Motor neuron (in vitro differentiated cells): ENCODE measurements at places on chromosomes 16 and 17. TPM values are rescaled to one million over a fixed set of nuclear protein-coding genes. Genes with fewer than 3 reads are reported as not detected.

DNA sequence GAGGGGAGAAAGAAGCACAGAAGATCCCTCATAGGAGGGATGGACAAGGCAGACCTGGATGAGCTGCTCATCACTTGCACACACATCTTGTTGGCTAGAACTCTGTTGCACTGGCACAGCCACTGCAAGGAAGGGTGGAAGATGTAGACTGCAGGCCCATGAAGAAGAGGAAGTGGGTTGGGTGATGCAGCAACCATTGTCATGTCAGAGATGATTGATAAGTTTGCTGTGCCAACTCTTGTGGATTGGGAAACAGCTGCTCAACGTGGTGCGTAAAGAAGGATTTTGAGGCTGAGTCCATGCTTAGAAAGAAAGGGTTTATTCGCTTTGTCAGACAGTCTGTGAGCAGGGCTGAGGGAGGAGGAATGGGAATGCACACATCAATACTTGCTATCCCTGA is 161.4 kb upstream of the MPHOSPH6 start:
- no peak for ATAC-seq

DNA sequence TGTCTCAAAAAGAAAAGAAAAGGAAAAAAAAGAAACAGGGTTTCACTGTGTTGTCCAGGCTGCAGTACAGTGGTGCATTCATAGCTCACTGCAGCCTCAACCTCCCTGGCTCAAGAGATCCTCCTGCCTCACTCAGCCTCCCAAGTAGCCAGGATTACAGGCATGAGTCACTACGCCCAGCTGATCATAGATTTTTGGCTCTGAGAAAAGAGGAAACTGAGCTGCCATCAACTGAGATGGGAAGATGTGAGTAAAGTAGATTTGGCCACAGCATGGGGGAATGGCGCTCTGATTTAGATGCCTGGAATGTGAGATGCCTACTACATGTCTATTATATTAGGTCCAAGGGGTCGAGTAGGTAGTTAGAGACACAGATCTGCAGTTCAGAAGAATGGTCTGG is 5.9 kb upstream of the NAGS start:
- ATAC-seq: no peak

DNA sequence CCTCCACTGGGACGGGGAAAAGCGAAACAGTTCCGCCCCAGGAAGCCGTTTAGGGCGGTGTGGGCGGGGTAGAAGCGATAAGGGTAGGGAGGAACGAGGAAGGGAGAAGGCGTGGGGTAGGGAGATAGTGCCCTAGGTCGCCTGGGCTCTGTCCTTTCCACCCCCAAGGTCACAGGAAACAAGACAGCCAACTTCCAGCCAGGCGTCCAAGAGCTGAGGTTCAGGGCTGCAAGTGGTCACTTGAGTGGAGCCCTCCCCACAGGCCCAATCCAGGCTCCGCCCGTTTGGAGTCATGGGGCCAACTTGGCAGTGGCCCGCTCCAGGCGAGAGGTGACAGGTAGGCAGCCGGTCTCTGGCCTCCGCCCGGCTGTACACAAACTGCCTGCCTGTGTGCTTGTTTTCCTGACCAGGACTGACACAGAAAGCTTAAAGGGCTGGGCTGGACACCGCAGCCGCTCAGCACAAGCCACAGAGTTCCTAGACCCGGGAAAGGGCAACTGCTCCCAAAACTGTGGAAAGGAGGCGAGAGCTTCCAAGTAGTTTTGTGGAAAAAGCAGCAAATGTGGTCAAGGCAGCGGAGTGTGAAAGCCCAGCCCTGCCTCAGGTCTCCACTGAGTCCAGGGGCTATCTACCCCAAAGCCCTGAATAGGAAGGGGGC is at the start of gene RILP:
TSS of gene RILP (minus strand) at position 23 of the 658 bp plus-strand sequence. CDS start 62 bp downstream, outside the sequence.
- ATAC-seq: peak; percentile 1

DNA sequence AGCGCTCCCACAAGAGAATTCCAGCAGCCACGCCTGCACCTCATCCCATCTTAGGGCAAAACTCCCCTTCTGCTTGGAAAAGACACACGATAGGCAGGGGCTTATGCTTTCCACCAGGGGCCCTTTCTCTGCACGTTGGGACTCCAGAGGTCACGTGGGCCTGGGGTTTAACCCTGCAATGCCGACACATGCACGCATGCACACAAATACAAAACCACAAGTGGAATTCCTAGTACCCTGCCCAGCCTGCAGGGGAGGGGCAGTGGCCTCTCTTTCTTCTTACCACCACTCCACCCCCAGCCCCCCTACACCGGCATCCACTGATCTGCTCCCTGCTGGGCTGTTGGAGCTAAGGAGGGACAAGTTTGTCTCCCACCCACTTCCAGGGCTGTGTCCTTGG is 16.8 kb upstream of the CCDC182 start:
- peak; percentile 23 for ATAC-seq

DNA sequence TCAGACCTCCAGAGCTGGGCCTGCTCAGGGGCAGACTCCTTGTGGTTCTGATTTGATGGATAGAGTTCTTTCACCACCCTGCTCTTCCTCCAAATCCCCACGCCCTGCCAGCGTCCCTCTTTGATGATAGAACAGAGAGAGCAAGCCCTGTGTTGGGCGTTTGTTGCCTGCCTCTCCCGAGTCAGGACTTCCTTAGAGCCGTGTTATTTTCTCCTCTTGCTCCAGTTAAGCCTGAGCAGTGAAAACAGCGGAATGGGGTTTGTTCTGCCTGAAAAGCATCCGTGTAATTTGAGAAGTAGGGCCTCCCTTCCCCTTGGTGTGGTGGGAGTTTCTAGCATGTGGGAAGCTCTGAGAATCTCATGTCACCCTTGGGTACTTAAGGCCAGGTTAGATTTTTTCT is 22.1 kb downstream of the TMEM94 start:
- no peak for ATAC-seq

GRCh38 chr17:70368011-70368410 is 198.7 kb downstream of the KCNJ2 start:
- no peak for ATAC-seq

- ATAC-seq: no peak
These were observed 5.4 kb upstream of the CSNK1D start for GRCh38 chr17:82278786-82279391.

GRCh38 chr17:64188088-64188487 is 58.1 kb upstream of the ERN1 start:
- ATAC-seq: no peak

DNA sequence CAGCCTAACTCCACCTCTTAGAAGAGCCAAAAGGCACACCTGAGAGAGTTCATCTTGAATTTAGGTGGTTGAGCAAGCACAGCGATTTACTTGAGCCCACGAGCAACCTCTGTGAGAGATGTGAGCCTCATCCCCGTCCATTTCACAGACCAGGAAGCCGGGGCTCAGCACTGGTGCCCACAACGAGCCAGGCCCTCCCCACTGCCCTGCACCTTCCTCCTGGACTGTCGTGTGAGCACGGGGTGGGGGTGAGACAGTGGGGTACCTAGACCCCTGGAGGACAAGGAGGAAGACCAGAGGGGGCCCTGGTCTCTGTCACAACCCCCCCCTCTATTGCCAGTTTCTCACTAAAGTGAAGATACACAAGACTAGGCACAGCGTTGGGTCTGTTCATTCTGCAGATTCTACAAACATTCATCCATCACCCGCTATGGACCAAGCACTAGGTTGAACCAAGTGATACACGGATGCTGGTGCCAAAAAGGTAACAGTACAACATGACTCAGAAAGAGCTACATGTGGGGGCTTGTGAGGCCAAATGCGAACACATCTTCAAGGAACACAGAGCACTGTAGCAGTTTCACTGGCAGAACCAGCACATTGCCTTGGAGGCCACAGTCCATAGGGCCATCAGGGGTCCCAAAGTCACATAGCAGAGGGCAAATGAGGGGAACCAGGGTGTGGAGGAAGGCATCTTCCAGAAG is 231.9 kb downstream of the PARN start:
- ATAC-seq: no peak

Gene RAC3
- 81.2 and 85.2 TPM in 2 replicates for total RNA-seq

- ATAC-seq: no peak
These were observed 877.4 kb upstream of the GOT2 start for GRCh38 chr16:59611556-59611955.

DNA sequence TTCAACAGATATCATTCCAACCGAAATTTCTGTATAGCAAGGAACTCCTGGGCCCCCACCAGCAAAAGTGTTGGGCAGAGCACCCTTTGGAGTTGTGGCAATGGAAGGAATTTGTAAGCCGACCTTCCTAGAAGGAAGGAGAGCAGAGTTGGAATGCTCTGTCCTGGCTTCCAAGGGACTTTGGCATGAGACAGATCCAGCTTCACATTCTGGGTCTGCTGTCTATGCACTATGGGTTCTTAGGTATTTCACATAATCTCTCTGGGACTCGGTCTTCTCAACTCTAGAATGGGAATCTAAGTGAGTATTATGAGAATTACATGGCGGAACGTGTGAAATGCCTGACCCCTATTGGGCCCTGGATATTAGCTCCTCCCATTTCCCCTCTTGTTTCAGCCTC is 63.2 kb upstream of the MARCHF10 start:
- no peak for ATAC-seq

Gene KRTAP9-6
- total RNA-seq: not detected in 2 replicates

DNA sequence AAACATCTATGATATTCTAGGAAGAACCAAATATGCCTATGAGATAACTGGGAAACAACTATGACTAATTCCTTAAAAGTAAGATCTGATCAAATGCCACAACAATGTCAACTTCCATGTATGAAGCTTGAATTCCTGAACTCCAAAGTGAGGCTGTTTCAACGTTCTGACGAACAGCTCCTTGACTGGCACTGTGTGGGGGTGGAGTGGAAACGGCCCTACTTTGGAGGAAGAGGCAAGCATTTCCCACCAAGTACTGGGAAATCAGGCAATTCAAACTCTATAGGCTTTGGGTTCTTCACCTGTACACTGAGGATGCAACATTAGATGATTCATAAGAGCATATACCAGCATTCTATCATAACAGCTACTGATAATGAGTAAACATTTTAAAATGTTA is 187.2 kb downstream of the CDK5R1 start:
- ATAC-seq: no peak

Gene OTOP3
- total RNA-seq: 0.31 TPM in 1 of 2 replicates, not detected in the other

DNA sequence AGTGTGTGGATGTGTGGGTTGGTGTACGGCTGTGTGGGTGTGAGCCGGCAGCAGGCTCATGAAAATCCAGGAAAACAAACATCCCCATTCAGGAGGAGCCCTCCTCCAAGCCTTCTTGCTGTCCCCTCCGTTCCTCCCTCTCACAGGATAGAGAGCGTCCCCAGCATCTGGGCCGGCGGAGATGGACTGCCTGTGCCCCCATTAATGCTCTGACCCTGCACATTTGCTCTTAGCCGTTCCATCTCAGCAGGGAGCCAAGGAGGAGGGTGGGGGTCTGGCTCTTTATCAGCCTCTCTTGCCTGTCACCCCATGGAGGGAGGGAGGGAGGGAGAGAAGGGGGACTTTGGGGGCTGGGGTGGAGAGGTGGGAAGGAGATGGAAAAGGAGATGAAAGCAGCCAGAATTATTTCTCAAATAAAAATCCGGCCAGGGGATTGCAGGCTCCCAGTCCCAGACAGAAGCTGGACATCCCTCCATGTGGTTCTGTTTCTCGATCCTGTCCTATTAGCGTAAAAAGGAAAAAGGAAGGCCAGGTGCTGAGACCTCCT is 240.0 kb upstream of the ZFHX3 start:
- ATAC-seq: peak; percentile 87

Gene SLC6A4
- total RNA-seq: 0.34 and 0.62 TPM in 2 replicates

DNA sequence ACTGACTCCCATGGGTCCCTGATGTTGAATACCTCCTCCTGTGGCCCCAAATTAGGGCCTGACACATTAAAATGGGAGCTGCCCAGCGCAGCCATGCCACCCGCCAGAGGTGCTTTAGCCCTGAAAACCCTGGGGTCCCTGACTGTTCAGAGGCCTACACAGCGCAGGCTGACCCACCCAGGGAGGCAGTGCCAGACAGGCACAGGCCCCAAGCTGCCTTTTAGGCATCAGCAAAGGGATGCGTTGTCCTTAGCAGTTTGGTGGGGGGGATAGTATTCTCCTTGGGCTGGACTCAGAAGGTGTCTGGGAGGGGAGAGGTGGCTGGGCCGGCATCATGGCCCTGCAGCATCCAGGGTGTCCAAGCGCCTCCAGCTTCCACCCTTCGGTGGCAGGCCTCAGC is 1.4 kb downstream of the RAPGEFL1 start:
- no peak for ATAC-seq

- ATAC-seq: no peak
These were observed 1.3 kb downstream of the MKS1 start for GRCh38 chr17:58217766-58218165.

DNA sequence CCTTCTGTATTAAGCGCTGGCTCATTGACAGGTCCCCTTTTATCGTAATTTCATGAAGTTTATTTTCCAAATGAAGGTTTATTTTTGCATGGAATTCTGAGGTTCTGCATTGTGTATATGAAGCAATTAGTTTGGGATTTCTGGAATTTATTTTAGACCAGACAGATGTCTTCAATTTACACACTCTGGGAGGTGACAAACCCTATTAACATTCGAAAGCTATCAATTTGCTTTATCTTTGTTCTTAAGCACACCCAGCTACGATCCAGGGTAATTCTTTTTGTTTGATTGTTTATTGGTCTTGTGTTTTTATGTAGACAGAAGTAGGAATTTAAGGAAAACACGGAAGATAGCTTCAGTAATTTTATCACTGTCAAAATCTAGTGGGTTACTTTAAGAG is 264.6 kb downstream of the HS3ST3A1 start:
- ATAC-seq: no peak
